Osteocyte (in vitro differentiated cells): ENCODE measurements at places on chromosomes 6 and 20.

DNA sequence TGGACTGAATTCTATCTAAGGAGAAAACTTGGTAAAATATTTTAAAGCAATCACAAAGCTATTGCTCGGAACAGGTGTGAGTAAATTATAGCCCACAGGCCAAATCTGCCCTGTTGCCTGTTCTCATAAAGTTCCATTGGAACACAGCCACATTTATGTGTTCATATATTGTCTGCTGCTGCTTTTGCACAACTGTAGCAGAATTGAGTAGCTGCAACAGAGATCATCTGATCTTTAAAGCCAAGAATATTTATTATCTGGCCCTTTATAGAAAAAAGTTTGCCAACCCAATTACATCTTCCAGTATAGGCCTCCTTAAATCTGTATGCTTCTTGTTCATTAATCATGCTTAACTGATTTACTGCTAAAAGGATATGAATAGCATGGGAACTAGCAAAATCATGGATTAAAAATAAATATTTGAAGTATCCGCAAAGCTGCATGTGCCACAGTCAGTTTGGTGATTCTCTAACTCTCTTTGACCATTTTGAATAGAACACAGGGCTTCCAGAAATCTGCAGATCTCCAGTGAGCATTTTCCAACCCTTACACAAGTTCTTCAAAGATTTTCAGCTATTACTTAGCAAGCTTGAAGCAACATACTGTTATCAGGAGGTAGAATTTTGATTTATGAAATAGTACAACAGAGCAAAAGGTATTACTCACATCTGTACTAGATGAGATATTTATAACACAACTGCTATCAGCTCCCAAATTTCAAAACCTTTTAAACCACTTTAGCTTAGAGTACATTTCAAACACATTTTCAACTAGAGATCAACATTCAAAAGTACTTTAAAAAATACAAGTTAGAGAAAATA is 312.6 kb upstream of the ID4 start:
- no peaks in the 10 kb centered on the region for H3K4me1 ChIP-seq
- no peak for DNase-seq
- no peaks in the 10 kb centered on the region for H3K36me3 ChIP-seq
- no peak overlapping the region for H3K4me3 ChIP-seq
- no peak overlapping the region for H3K27ac ChIP-seq

GRCh38 chr20:12557224-12557623 is 451.5 kb upstream of the SPTLC3 start:
- H3K4me3 ChIP-seq, result no peak overlapping the region
- no peak for DNase-seq
- H3K36me3 ChIP-seq, result no peaks in the 10 kb centered on the region
- H3K27me3 ChIP-seq, result no peaks in the 10 kb centered on the region

GRCh38 chr20:3707508-3707899 is 4.9 kb downstream of the SIGLEC1 start:
- no peaks in the 10 kb centered on the region for H3K27me3 ChIP-seq
- no peak for DNase-seq
- H3K36me3 ChIP-seq, result no peaks in the 10 kb centered on the region
- peak overlapping the region; percentile 63 for H3K27ac ChIP-seq

GRCh38 chr6:41199552-41200246 is 1.2 kb downstream of the TREML2 start:
- peaks cover 40% of the 10 kb centered on the region for H3K27me3 ChIP-seq
- H3K27ac ChIP-seq, result no peak overlapping the region
- DNase-seq, result peak; percentile 30
- H3K4me3 ChIP-seq, result no peak overlapping the region
- no peaks in the 10 kb centered on the region for H3K36me3 ChIP-seq

GRCh38 chr6:146028851-146029572 is at the start of gene GRM1:
TSS of gene GRM1 (plus strand) at chr6:146029062. CDS start at chr6:146029518, 456 bp downstream.
- H3K36me3 ChIP-seq, result no peaks in the 10 kb centered on the region
- peaks cover 10% of the 10 kb centered on the region for H3K27me3 ChIP-seq
- H3K4me3 ChIP-seq, result peak within 1 kb of the TSS; percentile 32
- no peak for DNase-seq
- H3K27ac ChIP-seq, result no peak within 1 kb of the TSS

- no peak overlapping the region for H3K27ac ChIP-seq
- no peaks in the 10 kb centered on the region for H3K36me3 ChIP-seq
- no peak for DNase-seq
- no peaks in the 10 kb centered on the region for H3K27me3 ChIP-seq
- H3K4me1 ChIP-seq, result peaks cover 18% of the 10 kb centered on the region
Measured at GRCh38 chr6:37047346-37047688, 41.9 kb downstream of the FGD2 start.
